ENCODE measurements at places on chromosomes 6 and 20. TPM values are rescaled to one million over a fixed set of nuclear protein-coding genes. Genes with fewer than 3 reads are reported as not detected.

- DNase-seq: no peak
Measured at GRCh38 chr6:14946753-14947152, 299.1 kb upstream of the JARID2 start.

GRCh38 chr20:6707321-6707831, 60.1 kb upstream of the BMP2 start:
- DNase-seq: no peak

GRCh38 chr6:13453771-13454251, 33.6 kb downstream of the GFOD1 start:
- DNase-seq: no peak

- no peak for DNase-seq
Measured at GRCh38 chr6:139608466-139609261, 234.2 kb upstream of the CITED2 start.

GRCh38 chr6:109103942-109104341, 8.6 kb downstream of the CEP57L1 start:
- DNase-seq: no peak

GRCh38 chr20:58022711-58023110, 205.7 kb downstream of the ANKRD60 start:
- no peak for DNase-seq

Gene PHF1
- 16.4 TPM for total RNA-seq

DNA sequence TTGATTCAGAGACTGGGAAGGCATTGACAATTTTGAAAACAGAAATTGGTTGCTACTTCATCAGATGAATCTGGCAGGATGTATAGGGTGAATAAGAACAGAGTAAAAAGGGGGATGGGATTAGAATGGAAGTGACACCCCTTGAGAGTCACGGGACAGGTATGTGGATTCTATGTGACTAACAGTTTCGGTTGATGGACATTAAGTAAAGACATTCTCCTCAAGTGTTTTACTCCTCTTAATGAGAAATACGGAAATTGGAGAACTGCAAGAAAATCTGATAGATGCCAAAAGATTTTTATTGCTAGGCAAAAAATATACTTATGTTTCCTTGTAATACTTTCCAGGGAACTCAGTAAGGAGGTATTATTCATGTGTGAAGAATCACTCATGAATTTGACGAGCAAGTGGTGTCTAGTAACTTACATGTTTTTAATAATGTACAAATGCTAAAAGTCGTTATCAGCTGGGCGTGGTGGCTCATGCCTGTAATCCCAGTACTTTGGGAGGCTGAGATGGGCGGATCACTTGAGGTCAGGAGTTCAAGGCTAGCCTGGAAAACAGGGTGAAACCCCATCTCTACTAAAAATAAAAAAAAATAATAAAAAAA, 135.8 kb downstream of the KIF16B start:
- DNase-seq: no peak

DNA sequence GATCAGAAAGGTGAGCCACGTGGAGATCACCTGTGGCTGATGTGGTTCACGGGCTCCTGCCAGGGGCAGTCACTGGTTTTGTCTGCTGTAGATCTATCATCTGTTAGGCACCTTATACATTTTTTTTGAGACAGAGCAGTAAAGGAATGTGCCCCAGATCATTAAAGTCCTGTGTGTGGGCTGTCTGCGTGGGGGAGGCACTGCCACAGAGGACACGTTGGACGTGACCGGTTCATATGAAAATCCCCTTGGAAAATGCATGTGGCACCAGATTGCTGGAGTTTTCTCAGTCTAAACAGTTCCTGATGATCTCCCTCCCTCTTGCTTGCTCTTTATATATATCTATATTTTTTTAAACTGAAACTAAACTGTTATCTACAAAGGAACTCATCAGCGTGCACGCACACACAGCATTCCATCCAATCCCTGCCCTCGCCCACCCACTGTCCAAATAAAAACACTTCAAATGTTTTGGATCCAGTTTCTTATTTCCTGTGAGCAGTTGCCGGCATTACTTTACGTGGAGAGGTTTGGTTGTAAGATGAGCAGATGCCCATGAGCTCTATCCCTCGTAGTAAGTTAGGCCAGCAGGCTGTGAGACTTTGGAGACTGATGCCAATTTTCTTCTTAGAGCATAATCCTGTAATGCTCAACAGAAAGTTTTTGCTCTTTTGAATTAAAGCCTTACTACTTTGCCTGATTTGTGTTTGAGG, 161.6 kb upstream of the EXOC2 start:
- peak; percentile 2 for DNase-seq

Gene ZNF334
- 20.5 TPM for total RNA-seq

GRCh38 chr6:125188037-125188436, 34.5 kb downstream of the TPD52L1 start:
- DNase-seq: no peak

GRCh38 chr6:148836751-148837150, 89.9 kb downstream of the UST start:
- DNase-seq: no peak

- no peak for DNase-seq
Measured at GRCh38 chr6:87945181-87945580, 102.5 kb upstream of the SPACA1 start.

DNA sequence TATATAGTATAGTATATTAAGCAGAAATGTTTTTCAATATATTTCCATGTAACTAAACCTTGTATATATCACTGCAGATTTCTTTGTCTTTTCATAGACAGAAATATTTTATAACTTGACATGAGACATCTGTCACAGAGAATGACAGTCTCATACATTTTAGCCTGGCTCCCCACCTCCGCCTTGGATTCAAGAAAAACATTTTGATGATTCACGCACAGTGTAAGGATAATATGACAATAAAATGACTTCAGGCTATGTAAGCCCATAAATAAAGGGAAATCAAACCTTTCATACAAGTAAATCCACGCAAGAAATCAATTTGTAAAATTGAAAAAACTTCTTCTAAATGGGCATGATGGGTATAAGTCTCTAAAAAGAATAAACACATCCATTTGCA, 36.4 kb downstream of the FBXO5 start:
- DNase-seq: no peak

All from urinary bladder (tissue), 4 donors.